ENCODE measurements at places on chromosomes 13 and 19.

DNA sequence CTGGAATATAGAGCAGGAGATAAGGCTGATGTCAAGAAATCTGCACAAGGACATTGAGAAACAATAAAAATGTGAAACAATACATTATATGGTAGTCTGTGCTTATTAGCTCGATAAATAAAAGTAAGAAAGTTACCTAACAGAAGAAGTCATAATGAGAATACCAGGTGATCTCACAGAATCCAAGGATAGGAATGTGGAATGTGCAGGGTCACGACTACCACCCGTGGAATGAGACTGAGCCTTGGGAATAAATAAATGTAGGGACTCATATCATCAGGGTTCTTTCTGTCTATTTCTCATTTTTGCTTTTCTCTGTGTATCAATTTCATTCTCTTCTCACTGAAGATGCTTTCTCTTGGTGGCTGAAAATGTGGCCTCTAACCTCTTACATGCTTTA, 26.0 kb upstream of the KBTBD7 start:
- no peak for DNase-seq

DNA sequence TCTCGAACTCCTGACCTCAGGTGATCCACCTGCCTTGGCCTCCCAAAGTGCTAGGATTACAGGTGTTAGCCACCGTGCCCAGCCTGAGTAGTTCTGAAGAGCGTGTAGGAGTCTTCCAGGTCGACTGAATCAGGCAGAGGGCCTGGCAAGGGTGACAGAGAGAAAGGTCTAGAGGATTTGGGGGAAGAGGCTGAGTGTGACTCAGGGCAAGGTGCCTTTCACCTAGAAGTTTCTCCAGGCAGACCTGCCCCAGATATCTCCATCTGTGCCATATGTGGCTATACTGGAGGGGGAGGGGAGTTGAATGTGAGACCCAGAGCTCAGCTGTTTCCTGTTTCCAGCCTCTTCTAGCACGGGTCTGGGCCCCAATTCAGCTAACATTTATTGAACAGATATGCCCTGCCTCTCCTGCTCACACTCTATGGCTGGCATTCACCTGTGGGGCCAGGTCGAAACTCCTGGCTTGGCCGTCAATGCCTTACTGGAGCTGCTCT, 1.3 kb downstream of the CCDC159 start:
- no peak for DNase-seq

DNA sequence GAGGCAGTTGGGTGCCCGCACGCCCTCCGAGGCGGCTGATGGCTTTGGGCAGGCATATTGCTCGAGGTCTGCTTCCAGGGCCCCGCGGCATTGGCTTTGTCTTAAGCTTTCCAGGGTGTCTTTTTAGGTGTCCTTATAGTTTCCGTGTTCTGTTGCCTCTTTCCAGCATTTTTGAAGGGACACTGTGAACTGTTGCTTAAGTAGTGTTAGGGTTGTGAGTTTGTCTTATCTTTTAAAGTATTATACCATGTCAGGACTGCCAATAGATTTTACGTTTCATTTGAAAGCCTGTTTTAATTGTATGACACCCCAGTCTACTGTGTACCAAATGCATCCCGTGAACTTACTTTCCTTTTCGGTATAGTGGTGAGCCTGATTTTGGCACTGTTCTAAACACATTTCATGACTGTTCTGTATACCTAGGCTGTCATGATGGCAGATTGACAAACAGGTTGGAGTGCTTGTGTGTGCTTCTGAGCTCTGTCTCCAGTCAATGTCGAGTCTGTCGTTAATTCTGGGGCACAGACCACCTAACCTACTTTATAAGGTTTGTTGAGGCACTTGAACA, 656 bp downstream of the PCCA start:
- peak; percentile 32 for DNase-seq

GRCh38 chr13:39855236-39855635, 199.8 kb downstream of the COG6 start:
- DNase-seq = no peak

GRCh38 chr13:34338102-34338501, 520.2 kb downstream of the RFC3 start:
- no peak for DNase-seq

All from activated naive CD8-positive, alpha-beta T cell treated with anti-CD3 and anti-CD28 coated beads, Interleukin-2, amount 50 U/mL, for 24 hours (primary cell).